Amygdala (tissue), 56 donors: ENCODE measurements at places on chromosomes 7 and 10.

- DNase-seq: no peak
Observed at GRCh38 chr10:48976196-48976595, 36.6 kb upstream of the LRRC18 start.

DNA sequence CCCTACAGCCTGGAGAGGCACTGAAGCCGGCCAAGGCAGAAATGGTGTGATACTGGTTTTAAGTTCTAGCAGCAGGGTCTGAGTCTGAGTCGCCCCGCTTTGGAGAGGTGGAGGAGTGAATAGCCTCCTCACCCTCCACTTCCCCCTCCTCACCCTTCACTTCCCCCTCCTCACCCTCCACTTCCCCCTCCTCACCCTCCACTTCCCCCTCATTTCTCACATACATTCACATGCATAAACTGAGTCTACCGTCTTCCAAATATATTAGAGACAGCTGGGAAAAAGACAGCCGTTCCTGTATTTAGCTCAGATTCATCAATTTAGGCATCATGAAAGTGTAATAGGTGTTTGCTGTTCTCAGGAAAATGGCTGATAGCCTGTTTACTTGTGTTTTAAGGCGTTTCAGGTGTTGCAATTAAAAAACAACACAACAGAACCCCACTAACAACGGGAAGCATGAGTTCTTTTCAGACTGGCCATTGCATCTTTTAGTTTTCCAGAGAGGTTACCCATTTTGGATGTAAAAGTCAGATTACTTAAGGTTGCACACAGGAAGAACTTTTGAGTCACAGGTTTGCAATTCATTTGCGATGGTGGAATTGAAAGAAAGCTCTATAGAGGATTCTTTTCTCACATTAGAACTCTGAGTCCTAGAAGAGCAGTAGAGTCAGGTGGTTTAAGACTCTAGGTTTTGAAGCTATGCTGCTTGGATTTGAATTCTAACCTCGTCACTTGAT, 861 bp downstream of the NRBF2 start:
- no peak for DNase-seq

GRCh38 chr10:6140141-6140841, 51.5 kb downstream of the RBM17 start:
- DNase-seq: no peak

- no peak for DNase-seq
Observed at GRCh38 chr7:142481548-142481947, 223.7 kb upstream of the PRSS58 start.

- peak; percentile 57 for DNase-seq
Observed at GRCh38 chr10:133261726-133262325, 14.8 kb downstream of the ADAM8 start.

DNA sequence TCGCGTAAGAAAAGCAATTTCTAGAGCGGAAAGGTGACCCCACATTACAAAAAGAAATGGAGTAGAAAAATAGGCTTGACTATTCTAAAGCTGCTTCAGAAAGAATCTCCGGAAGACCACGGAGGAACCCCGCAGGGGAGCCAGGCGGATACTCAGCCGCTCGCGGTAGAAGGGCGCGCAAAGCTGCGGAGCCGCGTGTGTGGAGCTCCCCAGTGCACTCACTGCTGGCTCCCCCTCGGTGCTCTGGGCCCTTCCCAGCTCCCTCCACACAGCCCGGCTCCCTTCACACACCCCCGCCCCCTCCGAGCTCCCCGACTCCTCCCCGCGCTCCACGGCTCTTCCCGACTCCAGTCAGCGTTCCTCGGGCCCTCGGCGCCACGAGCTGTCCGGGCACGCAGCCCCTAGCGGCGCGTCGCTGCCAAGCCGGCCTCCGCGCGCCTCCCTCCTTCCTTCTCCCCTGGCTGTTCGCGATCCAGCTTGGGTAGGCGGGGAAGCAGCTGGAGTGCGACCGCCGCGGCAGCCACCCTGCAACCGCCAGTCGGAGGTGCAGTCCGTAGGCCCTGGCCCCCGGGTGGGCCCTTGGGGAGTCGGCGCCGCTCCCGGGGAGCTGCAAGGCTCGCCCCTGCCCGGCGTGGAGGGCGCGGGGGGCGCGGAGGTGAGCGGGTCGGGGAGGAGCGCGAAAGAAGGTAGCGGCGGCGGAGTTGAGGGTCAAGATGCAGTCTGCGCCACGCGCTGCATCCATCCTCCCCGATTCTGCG, at the start of gene STEAP2:
Gene STEAP2, plus strand, starts transcription at position 350 of the 758 bp plus-strand sequence. CDS start 13,343 bp downstream, outside the sequence.
- peak; percentile 75 for DNase-seq

DNA sequence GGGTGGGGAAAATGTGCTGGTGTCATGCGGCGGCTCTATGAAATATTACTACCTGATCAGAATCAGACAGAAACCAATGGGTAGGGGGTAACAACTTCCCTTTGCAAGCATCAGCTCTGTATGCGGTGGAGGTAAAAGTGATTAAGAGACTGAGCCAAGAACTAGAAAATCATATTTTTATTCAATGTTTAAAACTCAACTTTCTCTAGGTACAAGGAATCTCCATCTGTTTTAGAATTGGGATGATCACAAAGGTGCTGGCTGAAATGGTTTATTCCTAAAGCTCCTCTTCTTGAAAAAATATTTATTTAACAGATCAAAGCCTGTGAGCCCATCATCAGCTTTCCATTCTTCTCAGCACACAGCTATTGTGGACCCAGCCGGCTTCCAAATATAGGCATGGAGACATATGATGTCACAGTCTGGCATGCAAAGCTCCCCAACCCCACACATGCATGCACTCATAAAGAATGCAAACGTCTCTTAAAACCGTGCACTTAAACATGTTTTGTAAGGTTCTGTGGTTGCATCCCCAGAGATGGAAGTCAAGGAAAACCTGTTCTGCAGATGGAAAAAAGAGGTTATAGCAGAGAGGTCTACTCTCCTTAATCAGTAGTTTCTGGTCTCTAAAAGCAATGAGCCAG, 126.0 kb downstream of the SKIDA1 start:
- no peak for DNase-seq

DNA sequence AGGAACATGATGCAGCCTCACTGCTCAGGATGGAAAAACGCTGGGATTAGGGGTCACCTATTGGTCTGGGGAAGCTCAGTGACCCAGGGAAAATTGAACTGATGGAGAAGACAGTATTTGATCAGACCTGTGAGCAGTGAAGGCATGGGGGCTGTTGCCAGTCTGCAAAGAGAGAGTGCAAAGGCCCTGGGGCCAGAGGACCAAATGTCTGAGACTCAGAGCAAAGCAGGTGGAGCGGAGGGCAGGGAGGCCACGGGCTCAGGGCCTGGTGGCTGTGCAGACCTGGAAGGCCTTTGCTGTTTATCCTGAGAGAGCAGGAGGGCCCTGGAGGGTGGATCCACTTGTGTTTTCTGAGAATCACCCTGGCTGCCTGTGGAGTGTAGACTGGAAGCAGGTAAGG, 67.1 kb downstream of the INPP5A start:
- DNase-seq: no peak

DNA sequence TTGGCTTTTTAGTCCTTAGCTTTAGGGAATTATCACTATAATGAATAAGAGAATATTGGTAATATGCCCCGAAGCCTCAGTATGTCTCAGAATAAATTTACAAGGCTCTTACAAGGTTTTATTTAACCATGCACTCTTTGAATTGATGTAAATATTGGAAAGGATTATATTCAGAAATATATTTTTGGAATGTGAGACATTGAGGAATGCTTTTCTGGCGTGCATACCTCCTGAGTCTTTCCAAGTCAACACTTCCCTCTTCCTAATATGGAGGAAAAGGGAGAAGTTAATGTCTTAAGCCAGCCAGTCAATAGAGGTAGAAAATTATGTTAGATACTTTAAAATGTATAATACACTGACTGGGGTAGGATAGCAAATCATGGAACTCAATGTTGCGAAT, 1.2 kb upstream of the OR2F1 start:
- DNase-seq: no peak

GRCh38 chr7:45703911-45704682, 129.9 kb downstream of the ADCY1 start:
- DNase-seq: no peak
